Stimulated activated naive CD4-positive, alpha-beta T cell (primary cell): ENCODE measurements at places on chromosomes 12 and 14.

DNA sequence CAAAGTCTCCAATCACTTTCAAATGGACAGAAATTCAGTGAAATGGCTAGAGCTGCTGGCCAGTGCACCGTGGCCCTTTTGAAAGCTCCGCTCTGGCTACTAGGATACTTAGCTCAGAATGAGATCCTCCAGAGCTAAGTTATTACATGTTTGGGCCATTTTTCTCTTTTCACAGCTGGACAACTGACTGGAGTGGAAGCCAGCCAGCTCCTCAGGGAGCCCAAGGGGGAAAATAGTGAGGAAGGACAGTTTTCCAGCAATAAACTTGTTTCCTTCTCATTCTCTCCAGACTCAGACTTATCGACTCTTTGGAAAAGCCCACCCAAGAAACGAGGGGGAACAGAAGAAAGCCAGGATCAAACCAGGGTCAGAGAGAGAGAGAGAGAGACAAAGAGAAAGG lies 266.0 kb downstream of the KSR2 start:
- DNase-seq, result no peak

- DNase-seq, result no peak
These were observed 33.6 kb downstream of the AACS start for GRCh38 chr12:125098676-125099408.

GRCh38 chr14:97771340-97772045 lies 974.3 kb downstream of the VRK1 start:
- no peak for DNase-seq

- no peak for DNase-seq
These were observed 785.1 kb downstream of the DIO2 start for GRCh38 chr14:79426103-79426755.

- DNase-seq, result no peak
These were observed 1482.5 kb upstream of the TMEM132C start for GRCh38 chr12:126784328-126784921.

DNA sequence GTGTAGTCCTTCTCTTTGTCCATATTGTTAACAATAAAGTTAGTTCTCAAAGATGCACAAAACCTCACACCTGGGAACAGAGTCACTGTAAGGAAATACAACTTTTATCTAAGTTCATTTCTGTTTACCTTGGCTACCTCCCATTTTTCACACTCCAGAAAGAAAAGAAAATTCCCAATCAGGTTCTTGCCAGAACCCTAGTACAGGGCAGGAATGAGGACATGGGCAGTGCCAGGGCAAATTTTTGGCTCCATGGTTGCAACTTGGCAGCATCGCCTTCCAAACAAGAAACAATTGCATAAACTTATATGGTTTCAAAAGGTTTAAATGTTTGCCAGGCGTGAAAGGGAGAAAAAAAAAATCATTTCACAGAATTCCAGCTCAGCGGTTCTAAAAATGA lies 296.3 kb upstream of the PRKD1 start:
- no peak for DNase-seq

DNA sequence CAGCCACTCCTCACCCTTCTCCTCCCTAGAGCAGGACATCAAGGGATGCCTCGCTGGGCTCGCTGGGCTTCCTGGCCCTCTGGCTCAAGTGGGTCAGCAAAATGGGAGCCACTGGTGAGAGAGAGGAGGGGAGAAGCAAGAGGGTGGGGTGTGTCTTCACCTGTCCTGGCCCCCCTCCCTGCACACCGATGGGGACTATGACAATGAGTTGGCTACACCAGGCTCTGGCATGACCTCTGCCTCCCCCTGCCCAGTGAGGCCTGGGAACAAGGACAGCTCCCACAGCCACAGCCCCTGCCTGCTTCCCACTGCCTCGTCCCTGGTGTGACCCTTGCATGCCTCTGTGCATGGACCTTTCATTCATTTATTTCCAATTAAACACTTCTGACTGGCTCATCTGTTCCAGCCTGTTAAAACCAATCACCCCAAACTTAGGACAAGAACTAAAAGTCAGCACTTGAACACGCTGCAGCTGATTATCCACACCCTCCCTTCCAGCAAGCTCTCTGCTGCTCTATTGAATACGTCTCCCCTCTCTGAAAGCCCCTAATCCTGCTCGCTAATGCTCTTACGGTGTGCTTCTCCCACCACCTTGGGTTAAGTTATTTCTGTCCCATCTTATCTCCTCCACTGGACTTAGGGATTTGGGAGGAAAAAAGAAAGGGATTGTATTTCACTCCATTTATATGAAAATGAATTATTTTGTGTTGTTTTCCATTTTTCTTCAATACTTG lies 5.8 kb upstream of the PPP2R5C start:
- DNase-seq, result no peak

DNA sequence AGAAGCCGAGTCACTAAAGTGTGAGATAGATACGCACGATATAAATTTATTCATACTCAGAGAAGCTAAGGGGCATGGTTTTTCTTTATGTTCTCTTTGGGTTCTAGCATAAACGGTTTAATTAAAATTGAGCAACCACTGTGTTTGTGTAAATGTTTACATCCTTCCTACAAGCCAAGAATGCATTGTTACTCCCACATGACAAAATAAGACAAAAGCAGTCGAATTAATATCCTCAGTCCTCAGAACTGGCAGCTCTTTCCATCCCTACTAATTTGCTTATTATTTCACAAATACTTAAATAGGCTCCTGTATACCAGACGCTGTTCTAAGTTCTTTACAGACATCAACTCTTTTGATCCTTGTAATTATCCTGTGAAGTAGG lies 32.0 kb downstream of the SSPN start:
- no peak for DNase-seq

- DNase-seq, result no peak
These were observed 1785.1 kb upstream of the FLRT2 start for GRCh38 chr14:83744891-83745290.

DNA sequence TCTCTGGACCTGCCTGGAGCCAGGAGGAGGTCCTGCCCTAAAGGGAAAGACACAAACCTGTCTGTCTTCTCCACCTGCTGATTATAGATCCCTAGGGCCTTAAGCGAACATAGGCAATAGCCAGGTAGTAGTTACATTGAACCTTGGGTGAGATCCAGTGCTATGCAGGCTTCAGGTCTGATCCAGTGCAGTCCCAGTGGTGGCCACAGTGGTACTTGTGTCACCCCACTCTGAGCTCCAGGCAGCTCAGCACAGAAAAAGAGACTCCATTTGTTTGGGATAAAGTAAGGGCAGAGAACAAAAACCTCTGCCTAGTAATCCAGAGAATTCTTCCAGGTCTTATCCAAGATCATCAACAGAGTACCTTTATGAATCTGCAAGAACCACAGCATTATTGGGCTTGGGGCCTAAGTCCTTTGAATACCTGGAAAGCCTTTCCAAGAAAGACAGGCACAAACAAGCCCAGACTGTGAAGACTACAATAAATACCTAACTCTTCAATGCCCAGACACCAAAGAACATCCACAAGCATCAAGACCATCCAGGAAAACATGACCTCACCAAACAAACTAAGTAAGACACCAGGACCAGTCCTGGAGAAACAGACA lies 60.4 kb upstream of the KTN1 start:
- no peak for DNase-seq

DNA sequence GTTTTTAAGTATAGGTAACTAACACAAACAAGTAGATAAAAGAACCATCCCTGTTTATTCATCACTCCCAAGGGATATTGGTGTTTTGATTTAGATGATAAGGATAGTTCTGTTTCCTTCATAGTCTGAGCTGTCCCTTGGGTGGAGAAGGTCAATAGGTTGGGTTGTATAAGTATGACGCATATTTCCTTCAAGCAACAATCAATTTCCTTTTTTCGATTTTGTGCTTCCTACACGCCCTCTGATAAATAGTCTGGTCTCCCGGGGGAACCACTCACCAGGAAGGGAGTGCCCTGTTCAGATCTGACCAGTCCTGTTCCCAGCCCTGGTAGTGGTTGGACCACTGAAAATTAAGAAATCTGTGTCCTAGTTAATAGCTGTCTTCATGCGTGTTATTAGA lies 378.8 kb upstream of the FAR2 start:
- DNase-seq, result no peak

DNA sequence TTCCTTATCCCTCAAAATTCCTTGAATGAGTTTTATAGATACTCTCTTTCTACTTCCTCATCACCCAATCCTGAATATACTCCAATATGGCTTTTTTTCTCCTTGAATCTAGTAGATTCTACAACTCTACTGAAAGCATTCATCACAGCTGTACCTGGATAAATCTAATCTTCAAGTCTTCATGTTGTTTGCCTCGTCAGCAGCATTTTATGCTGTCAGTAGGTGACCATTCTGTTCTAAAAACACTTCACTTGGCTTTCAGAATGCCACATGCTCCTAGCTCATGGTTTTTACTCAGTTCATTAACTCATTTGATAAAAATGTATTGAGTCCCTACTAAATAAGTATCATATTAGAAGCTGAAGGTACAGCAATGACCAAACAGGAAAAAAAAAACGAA lies 113.3 kb downstream of the NOVA1 start:
- DNase-seq, result no peak

DNA sequence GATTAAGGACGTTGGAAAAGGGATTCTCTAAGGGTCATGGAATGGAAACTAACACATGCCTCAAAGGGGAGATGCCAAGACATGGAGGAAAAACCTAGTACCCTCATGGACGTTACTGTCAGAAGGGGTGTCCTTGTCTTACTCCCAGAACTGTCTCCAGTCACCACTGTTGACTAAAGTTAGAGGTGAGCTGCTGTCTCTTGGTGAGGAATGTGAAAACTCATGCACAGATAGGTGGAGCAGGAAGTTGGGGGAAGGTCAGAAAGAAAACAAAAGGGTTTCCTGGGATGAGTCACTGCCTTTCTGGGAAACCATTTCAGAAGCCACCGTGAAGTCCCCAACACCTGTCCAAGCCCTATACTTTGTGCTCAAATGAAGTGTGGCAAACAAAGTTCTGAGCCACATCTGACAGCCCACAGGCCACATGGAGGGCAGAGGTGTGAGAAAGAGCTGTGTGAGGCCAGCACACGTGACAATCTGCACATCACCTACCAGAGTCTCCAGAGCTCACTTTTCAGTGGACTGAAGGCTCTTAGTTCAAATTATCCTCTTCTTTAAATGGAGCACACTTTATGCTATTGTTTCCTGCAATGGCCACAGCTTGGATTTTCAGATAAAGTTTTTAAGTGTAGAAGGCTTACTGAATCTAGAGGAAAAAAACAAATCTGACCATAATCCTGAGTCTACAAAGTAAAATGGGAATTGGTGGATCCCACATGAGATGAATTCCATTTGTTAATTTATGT lies 92.9 kb upstream of the EGLN3 start:
- no peak for DNase-seq

GRCh38 chr12:11171969-11172675 lies 1.1 kb downstream of the SMIM10L1 start:
- DNase-seq, result peak; percentile 35

DNA sequence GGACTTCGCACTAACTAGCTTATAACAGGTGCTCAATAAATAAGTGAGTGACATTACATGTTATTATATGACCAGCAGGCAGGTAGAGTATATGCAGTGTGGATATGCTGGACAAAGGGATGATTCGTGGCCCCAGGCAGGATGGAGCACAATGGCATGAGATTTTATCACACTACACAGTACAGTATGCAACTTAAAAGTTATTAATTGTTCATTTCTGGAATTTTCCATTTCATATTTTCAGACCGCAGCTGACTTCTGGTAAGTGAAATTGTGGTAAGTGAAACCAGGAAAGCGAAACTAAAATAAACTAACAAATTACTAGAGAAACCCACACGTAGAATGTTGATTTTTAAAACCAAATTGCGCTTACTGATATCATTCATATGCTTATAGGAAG lies 3.3 kb downstream of the PARP11 start:
- DNase-seq, result peak; percentile 40

GRCh38 chr12:12333407-12334366 lies 16.4 kb downstream of the MANSC1 start:
- DNase-seq, result no peak

GRCh38 chr12:2111826-2112225 lies 59.0 kb downstream of the CACNA1C start:
- DNase-seq, result no peak

- no peak for DNase-seq
These were observed 42.8 kb downstream of the GNS start for GRCh38 chr12:64716371-64716770.

- DNase-seq, result no peak
These were observed 6.9 kb downstream of the RTRAF start for GRCh38 chr14:51996148-51996746.

- no peak for DNase-seq
These were observed 35.8 kb downstream of the NIN start for GRCh38 chr14:50795142-50795541.

DNA sequence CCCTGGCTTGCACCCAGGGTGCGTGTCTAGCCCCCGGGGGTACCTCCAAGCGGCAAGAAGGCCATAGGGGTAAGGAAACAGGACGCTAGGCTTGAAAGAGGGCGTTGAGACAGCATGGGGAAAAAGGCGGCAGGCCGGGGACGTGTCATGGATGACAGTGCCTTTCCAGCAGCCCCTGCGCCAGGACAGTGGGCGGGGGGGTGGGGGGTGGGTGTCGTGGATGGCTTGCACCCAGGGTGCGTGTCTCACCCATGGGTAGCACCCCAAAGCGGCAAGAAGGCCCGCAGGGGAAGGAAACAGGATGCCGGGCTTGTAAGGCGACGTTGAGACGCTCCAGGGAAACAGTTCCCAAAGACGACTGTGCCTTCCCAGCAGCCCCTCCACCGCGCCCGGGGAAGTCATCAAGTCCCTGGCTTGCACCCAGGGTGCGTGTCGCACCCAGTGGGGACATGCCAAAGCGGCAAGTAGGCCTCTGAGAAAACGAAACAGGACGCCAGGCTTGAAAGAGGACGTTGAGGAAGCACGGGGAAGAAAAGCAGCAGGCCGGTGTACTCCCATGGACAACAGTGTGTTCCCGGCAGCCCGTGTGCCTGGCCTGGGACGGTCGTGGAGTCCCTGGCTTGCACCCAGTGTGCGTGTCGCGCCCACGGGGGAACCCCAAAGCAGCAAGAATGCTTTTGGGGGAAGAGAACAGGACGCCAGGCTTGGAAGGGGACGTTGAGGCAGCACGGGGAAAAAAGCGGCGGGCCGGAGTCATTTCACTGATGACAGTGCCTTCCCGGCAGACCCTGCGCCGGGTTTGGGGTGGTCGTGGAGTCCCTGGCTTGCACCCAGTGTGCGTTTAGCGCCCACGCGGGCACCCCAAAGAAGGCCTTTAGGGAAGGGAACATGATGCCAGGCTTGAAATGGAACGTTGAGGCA lies 163.5 kb upstream of the ALG10B start:
- DNase-seq, result no peak

DNA sequence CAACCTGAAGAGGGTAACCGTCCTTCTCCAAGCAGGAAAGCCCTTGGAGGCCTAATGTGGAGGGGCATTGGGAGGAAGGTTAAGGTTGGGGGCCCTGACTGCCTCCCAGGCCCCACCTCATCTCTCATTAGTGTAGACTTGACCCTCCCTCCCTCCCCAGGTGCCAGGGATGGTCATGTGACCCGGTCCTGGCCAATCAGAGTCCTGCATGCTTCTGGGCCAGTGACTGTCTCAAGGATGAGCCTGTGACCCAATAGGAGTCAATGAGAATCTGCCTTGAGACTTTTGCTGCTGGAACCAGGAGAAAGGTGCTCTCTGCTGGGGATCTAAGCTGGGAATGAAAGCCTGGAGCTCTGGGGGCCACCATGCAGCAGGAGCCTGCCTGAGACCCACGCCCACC lies 70.8 kb downstream of the NCOR2 start:
- no peak for DNase-seq

GRCh38 chr12:13223941-13224340 lies 27.4 kb downstream of the EMP1 start:
- DNase-seq, result no peak

- DNase-seq, result no peak
These were observed 728.9 kb downstream of the BCL11B start for GRCh38 chr14:98543074-98543473.

- no peak for DNase-seq
These were observed 250.1 kb downstream of the DIO2 start for GRCh38 chr14:79961197-79961596.
